Activated effector memory CD4-positive, alpha-beta T cell treated with Interleukin-2 at 50 U/mL for 16 hours (primary cell): ENCODE measurements at places on chromosomes 5 and 9.
A peak's percentile ranks its signal among the peaks of the same experiment; 100 is the strongest.

- no peak for DNase-seq
Observed at GRCh38 chr5:80103371-80103770, 68.2 kb downstream of the THBS4 start.

DNA sequence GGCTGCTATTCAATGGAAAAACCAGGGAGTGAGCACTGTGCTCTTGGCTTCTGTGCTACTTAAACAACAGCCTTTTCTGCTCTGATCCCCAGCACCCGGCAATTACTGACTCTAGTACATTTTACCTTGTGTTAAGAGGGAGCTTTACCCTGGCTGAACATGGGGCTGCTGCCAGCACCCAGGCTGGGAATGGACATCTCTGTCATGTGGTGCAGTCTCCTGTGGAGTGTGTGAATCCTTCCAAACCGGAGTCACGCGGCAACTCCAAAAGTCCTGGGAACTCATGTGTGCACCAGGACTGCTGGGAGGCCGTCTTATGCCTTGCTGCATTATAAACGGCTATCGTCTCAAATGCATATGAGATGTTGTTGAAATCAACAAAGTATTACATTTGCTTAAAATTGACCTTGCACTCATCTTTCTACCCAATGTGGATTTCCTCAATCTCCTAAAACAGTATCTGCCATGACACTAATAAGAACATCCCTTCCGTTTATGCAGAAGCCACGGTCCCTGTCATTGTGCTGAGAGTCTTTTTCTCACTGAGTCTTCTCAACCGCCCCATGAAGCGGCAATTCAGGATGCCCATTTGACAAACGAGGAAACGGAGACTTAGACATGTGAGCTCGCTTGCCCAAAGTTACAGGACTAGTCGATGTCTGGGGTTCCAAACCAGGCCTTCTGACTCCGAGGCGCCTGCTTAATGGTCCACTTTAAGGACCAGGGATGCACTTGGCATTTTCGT, 884 bp upstream of the GSN start:
- DNase-seq, result no peak

- no peak for DNase-seq
Observed at GRCh38 chr5:160342413-160342941, 27.9 kb downstream of the C1QTNF2 start.

GRCh38 chr5:85533341-85534047, 1084.2 kb upstream of the COX7C start:
- no peak for DNase-seq

GRCh38 chr9:113798062-113799030, 77.8 kb upstream of the ZNF618 start:
- DNase-seq, result no peak

GRCh38 chr9:129109537-129109903, 1.1 kb downstream of the CRAT start:
- no peak for DNase-seq

- DNase-seq, result no peak
Observed at GRCh38 chr5:126982926-126983873, 47.2 kb downstream of the MARCHF3 start.

- peak; percentile 25 for DNase-seq
Observed at GRCh38 chr9:131799177-131799823, 59.4 kb upstream of the RAPGEF1 start.

GRCh38 chr5:32259033-32259432, 53.7 kb downstream of the MTMR12 start:
- no peak for DNase-seq

- DNase-seq, result no peak
Observed at GRCh38 chr9:114558027-114558675, 29.4 kb upstream of the ATP6V1G1 start.

DNA sequence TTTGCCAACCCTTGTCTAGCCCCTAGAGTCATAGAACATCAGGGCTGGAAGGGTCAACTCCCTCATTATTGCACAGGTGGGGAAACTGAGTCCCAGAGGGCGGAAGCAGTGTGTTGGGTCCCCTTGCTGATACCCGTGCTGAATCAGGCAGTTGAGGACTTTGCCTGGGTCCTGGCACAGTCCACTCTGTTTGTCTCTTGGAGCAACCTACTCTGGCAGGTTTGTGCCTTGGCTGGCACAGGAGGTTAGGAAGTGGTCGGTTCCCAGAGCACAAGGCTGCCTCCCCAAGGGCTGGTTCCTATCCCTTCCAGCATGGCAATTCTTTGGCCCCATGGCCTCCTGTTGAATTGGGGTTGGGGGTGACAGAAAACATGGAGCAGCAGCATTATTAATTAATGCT, 94.5 kb upstream of the SHB start:
- no peak for DNase-seq

DNA sequence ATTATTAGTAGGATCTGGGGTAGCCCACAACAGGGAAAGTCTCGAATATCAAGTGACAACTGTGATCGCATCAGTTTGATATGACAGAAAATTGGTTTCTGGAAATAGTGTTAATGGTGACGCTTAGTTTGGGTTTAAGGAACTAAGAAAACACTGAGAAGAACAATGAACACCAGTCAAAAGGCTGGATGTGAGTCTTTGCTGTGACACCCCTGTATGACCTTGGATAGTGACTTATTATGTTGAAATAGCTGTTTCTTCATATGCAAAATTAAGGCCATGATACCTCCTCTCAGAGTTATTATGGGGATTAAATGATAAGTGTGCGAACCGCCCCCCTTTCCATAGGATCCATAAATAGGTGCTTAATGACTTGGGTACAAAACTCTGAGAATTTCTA, 926 bp downstream of the DNAJC25 start:
- no peak for DNase-seq

GRCh38 chr9:70205366-70206020, 53.3 kb upstream of the SMC5 start:
- DNase-seq, result no peak

GRCh38 chr9:8241201-8241600, 441.6 kb upstream of the DMAC1 start:
- no peak for DNase-seq

DNA sequence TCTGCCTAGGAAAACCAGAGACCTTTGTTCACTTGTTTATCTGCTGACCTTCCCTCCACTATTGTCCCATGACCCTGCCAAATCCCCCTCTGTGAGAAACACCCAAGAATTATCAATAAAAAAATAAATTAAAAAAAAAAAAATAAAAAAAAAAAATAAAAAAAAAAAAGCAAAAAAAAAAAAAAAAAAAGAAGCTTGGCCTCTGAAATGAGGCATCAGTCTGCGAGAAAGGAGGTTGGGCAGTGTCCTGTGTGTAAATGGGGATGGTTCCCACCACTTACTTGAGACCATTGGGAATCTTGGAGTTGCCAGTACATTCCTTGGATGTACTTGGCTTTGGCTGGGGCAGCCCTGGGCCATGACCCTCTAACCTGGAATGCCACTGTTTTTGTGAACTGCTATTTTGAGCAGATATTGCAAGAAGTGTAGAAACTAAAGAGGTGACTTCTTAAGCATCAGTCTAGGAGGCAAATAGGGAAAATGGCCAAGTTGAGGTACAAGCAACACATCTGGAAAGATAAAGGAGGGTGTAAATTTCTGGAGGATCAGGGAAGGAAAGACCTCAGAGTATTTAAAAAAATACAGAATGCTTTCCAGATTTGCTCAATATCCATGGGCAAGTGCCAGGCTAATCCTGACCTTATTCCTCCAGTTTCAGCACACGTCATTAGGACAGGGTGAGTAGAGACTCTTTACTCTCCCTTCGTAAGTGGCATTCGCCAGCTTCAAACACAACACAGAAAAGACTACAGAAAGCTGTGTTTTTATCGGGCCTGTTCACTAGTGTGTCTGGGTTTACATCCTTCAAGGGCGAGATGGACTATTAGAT, 58.1 kb downstream of the HSPA4 start:
- DNase-seq, result no peak

GRCh38 chr5:39928709-39929108, 503.9 kb upstream of the DAB2 start:
- no peak for DNase-seq

- DNase-seq, result no peak
Observed at GRCh38 chr5:56673171-56673570, 142.2 kb upstream of the MAP3K1 start.

GRCh38 chr9:136267261-136268111, 21.9 kb upstream of the QSOX2 start:
- peak; percentile 85 for DNase-seq

- DNase-seq, result no peak
Observed at GRCh38 chr9:89664896-89665329, 60.1 kb downstream of the GADD45G start.

- no peak for DNase-seq
Observed at GRCh38 chr5:79297661-79298060, 61.7 kb downstream of the JMY start.

GRCh38 chr9:116152941-116153764, 438 bp upstream of the PAPPA start:
- no peak for DNase-seq

- DNase-seq, result no peak
Observed at GRCh38 chr9:134373269-134373668, 47.0 kb downstream of the RXRA start.

GRCh38 chr5:31047007-31047406, 146.5 kb upstream of the CDH6 start:
- no peak for DNase-seq

GRCh38 chr9:35905912-35906679, at the start of gene HRCT1:
HRCT1 (plus strand) TSS chr9:35906202; CDS start chr9:35906288, 86 bp downstream.
- DNase-seq, result no peak

GRCh38 chr9:23194281-23194680, 631.8 kb downstream of the ELAVL2 start:
- DNase-seq, result no peak

DNA sequence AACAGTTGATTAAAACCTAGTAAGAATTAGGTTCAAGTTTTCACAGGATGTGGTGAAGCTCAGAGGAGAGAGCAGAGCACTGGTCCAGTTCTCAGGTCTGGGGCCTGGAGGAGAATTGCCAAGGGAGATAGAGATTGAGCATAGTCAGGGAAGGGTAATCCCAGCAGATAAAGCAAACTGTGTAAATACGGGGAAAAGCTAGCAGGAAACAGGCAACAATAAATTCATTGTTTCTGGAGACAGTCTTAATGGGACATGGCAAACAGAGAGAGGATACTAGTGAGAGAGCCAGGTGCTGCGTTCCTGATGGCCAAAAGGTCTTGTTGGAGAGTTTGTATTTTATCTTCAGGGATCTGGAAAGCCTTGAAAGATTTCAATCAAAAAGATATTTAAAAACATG, 333.0 kb downstream of the PDE4D start:
- DNase-seq, result no peak

GRCh38 chr5:179242676-179243075, 102.6 kb downstream of the ADAMTS2 start:
- no peak for DNase-seq

GRCh38 chr9:129232839-129233591, 55.0 kb upstream of the IER5L start:
- DNase-seq, result no peak

DNA sequence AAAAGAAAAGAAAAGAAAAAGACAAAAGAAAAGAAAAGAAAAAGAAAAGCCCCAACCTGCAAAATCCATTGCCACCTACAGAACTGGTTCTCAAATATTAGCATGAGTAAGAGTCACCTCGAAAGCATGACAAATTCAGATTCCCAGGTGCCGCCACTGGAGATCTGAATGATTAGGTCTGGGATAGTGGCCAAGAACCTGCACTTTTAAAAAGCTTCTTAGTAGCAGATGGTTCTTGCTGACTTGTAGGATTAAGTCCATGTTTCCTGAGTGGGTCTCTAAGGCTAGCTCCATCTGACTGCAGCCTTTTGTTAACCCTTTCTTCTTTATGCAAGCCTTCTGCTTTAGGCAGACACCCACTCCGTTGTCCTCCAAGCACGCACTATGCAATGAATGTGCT, 178.5 kb upstream of the CDH18 start:
- DNase-seq, result no peak

DNA sequence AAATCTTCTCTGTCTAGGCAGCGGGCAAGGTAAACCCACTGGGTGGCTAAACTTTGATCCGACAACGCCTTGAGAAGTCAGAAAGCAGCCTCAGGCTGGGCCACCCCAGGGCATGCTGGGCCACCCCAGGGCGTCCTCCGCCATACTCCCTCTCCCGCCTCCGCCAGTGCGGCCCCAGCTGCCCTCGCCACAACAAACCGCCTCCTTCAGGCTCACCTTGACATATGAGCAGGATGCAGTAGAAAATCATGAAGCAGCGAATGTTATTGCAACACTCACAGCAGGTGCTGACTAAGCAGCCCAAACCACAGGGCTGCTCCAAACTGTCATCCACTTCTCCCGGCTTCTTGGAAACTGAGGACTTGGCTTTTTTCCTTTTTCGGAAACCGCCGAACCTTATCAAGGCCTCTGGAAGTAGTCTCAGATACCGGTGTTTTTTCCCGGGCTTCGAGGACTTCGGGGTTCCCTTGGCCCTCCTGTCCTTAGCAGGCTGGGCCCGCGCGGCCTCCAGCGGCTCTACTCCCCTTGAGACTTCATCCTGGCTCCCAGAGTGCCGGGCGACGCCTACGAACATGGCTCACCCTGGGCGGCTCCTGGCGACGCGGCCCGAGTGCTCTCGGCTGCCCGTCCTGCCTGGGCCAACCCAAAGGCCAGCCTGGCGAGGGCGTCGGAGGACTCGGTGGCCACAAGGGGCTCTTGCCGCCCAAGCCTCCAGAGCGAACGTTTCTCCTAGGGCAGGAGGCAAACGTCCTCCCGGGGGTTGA, at the start of gene SLCO6A1:
Gene SLCO6A1 (minus strand): TSS at position 731 of the 764 bp plus-strand sequence. CDS start 157 bp downstream, at position 574.
- DNase-seq, result no peak

DNA sequence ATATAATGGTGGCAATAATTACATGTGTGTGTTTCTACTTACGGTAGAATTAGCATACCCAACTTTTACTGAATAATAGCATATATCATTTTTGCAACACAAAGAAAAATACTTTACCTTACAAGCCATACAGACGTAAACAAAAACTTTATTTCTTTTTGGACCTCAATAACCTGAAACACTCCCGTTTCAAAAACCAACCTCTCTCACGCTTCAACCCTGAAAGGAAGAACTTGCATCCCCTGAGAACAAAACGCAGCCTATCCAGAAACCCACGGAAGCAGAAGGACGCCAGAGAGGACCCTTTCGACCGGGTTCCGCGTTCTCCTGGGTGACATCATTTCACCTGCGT, at the start of gene RNF38:
Gene RNF38 (minus strand): TSS at position 290 of the 352 bp plus-strand sequence. CDS start 161 bp downstream, at position 129.
- DNase-seq, result no peak

- no peak for DNase-seq
Observed at GRCh38 chr9:70256123-70256551, 2.6 kb upstream of the SMC5 start.

- DNase-seq, result no peak
Observed at GRCh38 chr5:120615967-120616645, 152.0 kb downstream of the PRR16 start.

DNA sequence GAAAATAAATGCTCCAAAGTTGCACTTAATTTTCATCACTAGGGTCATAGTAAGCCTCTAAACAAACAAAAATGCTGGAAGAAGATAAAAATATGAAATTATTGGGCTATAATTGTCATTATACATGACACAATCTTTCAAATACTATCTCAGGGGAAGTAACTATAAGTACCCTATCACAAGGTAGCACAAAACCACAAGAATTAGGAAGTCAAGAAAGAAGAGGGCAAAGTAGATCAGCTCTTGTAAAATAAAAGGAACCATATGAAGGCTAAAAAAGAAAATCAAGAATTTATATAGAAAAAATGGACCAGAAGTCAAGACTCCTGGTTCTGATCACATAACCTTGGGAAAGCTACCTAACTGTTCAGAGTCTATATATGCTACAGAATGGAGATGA, 48.1 kb downstream of the DIAPH1 start:
- no peak for DNase-seq

- no peak for DNase-seq
Observed at GRCh38 chr5:116935561-116936162, 361.0 kb upstream of the SEMA6A start.
